ENCODE measurements at places on chromosomes 12 and 14.

GRCh38 chr12:53413485-53414204, 10.0 kb upstream of the AMHR2 start:
- no peak for DNase-seq

DNA sequence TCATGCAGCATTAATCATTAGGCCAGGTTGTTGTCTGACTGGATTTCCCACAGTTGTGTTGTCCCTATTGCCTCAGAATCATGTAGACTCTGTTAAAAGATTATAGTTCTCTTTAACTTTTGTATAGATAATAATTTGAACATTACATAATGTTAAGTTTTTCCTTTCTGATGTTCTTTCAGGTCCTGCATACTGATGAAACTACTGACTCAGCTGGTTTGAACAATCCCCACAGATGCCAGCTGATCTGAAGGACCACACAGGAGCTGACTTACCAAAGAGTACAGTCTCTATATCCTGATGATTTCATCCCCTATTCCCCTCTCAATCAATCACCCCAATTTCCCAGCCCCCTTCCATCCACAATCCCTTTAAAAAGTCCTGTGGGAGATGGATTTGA, 341.2 kb upstream of the MGAT4C start:
- DNase-seq = no peak

GRCh38 chr12:62899568-62900390, 35.2 kb downstream of the PPM1H start:
- no peak for DNase-seq

DNA sequence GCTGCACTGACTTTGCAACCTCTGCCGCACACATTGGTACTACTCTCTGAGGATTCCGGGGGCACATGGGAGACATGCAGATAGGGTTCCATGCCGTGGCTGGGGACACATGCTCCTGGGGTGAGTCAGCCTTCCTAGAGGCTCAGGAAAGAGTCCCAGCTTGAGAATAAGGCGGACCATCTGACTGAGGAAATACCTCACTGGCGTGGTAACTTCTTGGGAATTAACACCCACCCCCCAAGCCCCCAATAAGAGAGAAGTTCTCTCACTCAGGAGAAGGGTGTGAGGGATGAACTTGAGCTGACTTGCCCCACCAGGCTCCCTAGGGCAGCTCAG, 23.2 kb downstream of the PLXNC1 start:
- no peak for DNase-seq

GRCh38 chr14:68144051-68144681, 324.6 kb downstream of the RAD51B start:
- DNase-seq = no peak

- DNase-seq = no peak
Measured at GRCh38 chr12:103665971-103666370, 78.9 kb downstream of the STAB2 start.

Data from stimulated activated CD4-positive, alpha-beta T cell treated with anti-CD3 and anti-CD28 coated beads, TNF-alpha, amount 100 ng/mL, for 24 hours (primary cell).